ENCODE measurements at places on chromosomes 11 and 22.

- no peak for DNase-seq
These were observed 90.8 kb upstream of the SHANK2 start for GRCh38 chr11:71342951-71343827.

GRCh38 chr22:46415776-46416519 lies 80.4 kb downstream of the TRMU start:
- DNase-seq: no peak

DNA sequence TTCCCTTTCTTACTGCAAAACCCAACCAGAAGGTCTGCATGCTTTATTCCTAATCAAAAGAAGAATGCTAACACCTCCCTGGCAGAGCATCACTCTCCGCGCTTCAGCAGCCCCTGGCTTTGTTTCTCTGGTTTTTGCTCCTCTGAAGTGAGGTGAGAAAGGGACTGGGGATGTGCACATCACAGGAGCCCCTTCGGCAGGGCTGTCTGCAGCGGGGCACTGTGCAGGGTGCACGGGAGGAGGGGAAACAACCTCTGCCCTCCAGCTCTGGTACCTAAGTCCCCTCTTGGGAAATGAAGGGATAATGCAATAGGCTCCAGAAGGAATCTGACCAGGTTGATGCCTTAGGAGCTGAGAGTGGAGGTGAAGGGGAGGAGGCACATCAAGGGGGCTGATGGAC lies 312.7 kb downstream of the NTM start:
- no peak for DNase-seq

GRCh38 chr11:44986315-44986714 lies 35.6 kb upstream of the TP53I11 start:
- no peak for DNase-seq

- no peak for DNase-seq
These were observed 68.4 kb downstream of the TCF20 start for GRCh38 chr22:42202048-42202447.

GRCh38 chr11:27514558-27514957 lies 8.0 kb upstream of the LIN7C start:
- no peak for DNase-seq

GRCh38 chr11:39683951-39684554 lies 1775.4 kb downstream of the LRRC4C start:
- DNase-seq: no peak
